Esophagus muscularis mucosa (tissue), 4 donors: ENCODE measurements at places on chromosomes 16 and 17. TPM values are rescaled to one million over a fixed set of nuclear protein-coding genes. Genes with fewer than 3 reads are reported as not detected.

GRCh38 chr16:1332618-1333148 is 762 bp upstream of the BAIAP3 start:
- DNase-seq, result no peak
- H3K36me3 ChIP-seq, result no peaks in the 10 kb centered on the region
- H3K4me3 ChIP-seq, result peak overlapping the region; percentile 43
- no peak overlapping the region for H3K27ac ChIP-seq
- H3K4me1 ChIP-seq, result peaks cover 39% of the 10 kb centered on the region

GRCh38 chr16:56747486-56748045 is 17.6 kb downstream of the NUP93 start:
- H3K36me3 ChIP-seq, result no peaks in the 10 kb centered on the region
- H3K27ac ChIP-seq, result peak overlapping the region; percentile 46
- H3K4me1 ChIP-seq, result peaks cover 72% of the 10 kb centered on the region

GRCh38 chr16:10428433-10429168 is 42.7 kb downstream of the ATF7IP2 start:
- no peak overlapping the region for H3K27ac ChIP-seq
- H3K4me3 ChIP-seq, result no peak overlapping the region
- H3K36me3 ChIP-seq, result peaks cover 24% of the 10 kb centered on the region
- H3K4me1 ChIP-seq, result no peaks in the 10 kb centered on the region
- no peaks in the 10 kb centered on the region for H3K27me3 ChIP-seq

Gene KRT36
- not detected for total RNA-seq

Gene SRCIN1
- total RNA-seq, result 1.2 TPM

- no peaks in the 10 kb centered on the region for H3K36me3 ChIP-seq
- H3K27ac ChIP-seq, result no peak overlapping the region
- no peak overlapping the region for H3K4me3 ChIP-seq
- no peak for DNase-seq
- H3K4me1 ChIP-seq, result peaks cover 16% of the 10 kb centered on the region
- H3K27me3 ChIP-seq, result no peaks in the 10 kb centered on the region
These were observed 44.1 kb downstream of the TBX4 start for GRCh38 chr17:61496174-61496956.

Gene RHBDF1
- 29.6 TPM for total RNA-seq

GRCh38 chr17:71900621-71901229 is 220.1 kb upstream of the SOX9 start:
- no peak for DNase-seq
- H3K36me3 ChIP-seq, result no peaks in the 10 kb centered on the region
- H3K27ac ChIP-seq, result no peak overlapping the region
- no peaks in the 10 kb centered on the region for H3K4me1 ChIP-seq
- no peaks in the 10 kb centered on the region for H3K27me3 ChIP-seq

Gene ASPA
- 2.2 TPM for total RNA-seq

- H3K36me3 ChIP-seq, result no peaks in the 10 kb centered on the region
- no peak overlapping the region for H3K27ac ChIP-seq
- H3K4me3 ChIP-seq, result no peak overlapping the region
- H3K27me3 ChIP-seq, result no peaks in the 10 kb centered on the region
- H3K4me1 ChIP-seq, result no peaks in the 10 kb centered on the region
- DNase-seq, result no peak
These were observed 1345.4 kb downstream of the CDH11 start for GRCh38 chr16:63776437-63776836.

Gene MYCBPAP
- total RNA-seq, result not detected

DNA sequence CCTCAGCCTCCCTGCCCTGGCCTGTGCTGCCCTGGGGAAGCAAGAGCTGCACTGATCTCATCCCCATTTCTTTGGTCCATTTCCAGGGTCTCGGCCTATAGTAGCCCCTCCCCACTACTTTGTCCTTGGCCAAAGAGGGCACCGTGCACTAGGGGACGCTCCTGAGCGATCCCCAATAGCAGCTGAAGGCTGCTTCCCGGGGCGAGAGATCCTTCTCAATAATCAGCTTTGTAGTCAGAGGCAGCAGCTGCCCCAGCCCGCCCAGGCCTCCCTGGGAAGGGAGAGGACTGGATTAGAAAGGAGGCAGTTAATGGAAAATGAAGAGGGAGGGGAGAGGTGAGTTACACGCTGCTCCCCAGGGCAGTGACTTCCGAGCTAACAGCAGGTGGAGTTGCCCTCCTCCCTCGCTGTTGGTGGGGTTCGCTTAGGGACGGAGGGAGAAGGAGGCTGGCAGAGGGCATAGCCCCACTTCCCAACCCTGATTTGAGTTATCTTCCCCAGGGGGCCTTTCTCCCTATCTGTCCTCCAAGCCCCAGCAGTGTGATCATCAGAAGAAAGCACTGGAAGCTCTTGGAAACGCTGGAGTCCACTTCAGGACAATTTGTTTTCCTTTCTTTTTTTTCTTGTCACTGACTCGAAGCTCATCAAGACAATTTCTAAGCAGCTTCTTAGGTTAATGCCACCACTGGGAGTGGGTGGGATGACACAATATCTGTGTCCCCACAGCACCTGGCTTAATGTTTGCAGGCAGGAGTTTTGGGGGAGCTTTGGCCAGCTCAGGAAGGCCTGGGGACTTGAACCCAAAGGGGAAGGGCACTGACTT is 2.6 kb downstream of the MXRA7 start:
- peak overlapping the region; percentile 83 for H3K4me3 ChIP-seq
- H3K27me3 ChIP-seq, result no peaks in the 10 kb centered on the region
- peaks cover 82% of the 10 kb centered on the region for H3K4me1 ChIP-seq
- DNase-seq, result no peak
- H3K27ac ChIP-seq, result peak overlapping the region; percentile 97

Gene KSR1
- total RNA-seq, result 13.3 TPM

DNA sequence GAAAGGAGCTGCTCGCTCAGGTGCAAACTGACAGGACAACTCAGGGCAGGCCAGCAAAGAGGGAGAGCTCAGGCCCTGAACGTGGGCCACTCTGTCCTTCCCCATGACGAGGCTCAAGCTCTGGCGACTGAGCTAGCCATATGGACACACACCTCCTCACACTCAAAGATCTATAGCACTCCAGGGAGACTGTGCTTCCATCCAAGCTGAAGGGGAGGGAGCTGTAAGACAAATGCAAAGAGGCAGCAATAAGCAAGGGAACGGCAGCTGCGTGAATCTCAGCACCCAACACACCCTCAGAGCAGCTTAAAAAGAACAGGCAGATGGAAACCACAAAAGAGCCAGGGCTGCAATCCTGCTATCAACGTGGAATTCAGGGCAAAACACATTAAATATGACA is 13.5 kb downstream of the NUDT16L1 start:
- H3K4me3 ChIP-seq, result no peak overlapping the region
- no peaks in the 10 kb centered on the region for H3K27me3 ChIP-seq
- peaks cover 61% of the 10 kb centered on the region for H3K36me3 ChIP-seq
- H3K4me1 ChIP-seq, result no peaks in the 10 kb centered on the region
- no peak overlapping the region for H3K27ac ChIP-seq

DNA sequence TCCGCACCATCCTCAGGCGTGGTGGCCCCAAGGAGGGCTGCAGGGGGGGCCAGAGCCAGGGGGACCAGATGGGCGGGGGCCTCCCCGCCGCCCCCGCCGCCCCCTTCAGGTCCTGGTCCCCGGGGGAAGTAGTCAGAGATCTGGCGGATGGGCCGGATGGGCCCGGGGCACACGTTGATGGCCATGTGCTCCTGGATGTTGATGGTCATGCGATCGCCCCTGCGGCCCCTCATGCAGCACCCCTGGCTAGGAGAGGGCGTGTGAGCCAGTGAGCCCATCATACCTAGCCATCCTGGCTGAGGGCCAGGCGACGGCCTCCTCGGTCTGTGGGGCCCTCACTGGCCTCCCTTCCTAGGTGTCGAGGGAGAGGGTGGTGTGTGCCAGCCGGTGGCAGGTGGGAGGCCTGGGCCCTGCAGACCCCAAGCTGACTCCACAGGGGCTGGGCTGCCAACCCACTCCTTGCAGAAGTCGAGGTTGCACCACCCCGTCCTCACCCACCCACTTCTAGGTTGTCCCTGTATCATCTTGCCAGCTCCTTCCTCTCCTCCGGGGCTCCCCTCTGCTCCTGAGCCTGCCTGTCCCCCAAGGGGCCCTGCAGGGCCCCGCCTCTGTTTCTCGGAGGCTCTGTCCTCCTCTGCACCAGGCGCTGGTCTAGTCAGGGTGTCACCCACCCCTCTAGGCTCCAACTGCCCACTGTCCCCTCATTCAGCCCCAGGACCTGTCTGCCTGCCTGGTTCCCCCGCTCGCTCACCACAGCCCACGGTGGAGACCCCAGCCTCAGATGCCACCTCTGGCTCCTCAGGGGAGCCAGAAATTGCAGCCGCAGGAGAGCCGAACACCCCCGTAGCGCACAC is 610 bp downstream of the DOC2A start:
- H3K4me1 ChIP-seq, result peaks cover 27% of the 10 kb centered on the region
- no peaks in the 10 kb centered on the region for H3K36me3 ChIP-seq
- H3K27ac ChIP-seq, result no peak overlapping the region
- H3K27me3 ChIP-seq, result peaks cover 34% of the 10 kb centered on the region

GRCh38 chr16:78729687-78730086 is 630.2 kb downstream of the WWOX start:
- no peak overlapping the region for H3K27ac ChIP-seq
- no peaks in the 10 kb centered on the region for H3K27me3 ChIP-seq
- H3K4me3 ChIP-seq, result no peak overlapping the region
- H3K36me3 ChIP-seq, result no peaks in the 10 kb centered on the region

- H3K27ac ChIP-seq, result no peak overlapping the region
- no peaks in the 10 kb centered on the region for H3K27me3 ChIP-seq
- H3K4me1 ChIP-seq, result peaks cover 23% of the 10 kb centered on the region
These were observed 56.8 kb downstream of the BEAN1 start for GRCh38 chr16:66483689-66484452.

- H3K4me3 ChIP-seq, result no peak overlapping the region
- H3K4me1 ChIP-seq, result no peaks in the 10 kb centered on the region
- H3K36me3 ChIP-seq, result no peaks in the 10 kb centered on the region
- no peaks in the 10 kb centered on the region for H3K27me3 ChIP-seq
These were observed 117.2 kb downstream of the GOSR1 start for GRCh38 chr17:30594223-30594952.

DNA sequence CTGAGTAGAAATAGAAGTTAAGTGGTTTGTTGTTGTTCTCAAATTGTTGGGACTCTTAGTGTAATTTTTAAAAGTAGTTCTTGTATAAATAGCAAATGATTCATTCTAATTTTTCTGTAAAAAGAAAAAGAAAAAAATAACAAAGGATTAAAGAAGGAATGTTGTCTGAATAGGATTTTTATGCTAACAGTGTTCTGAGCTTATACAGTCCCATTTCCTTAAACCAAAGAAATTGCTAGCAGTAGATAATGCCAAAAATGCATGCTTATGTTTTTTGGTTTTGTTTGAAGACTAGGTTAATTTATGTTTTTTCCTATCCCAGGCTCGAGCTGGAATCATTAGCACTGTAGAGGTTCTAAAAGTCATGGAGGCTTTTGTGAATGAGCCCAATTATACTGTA is 44.7 kb upstream of the KPNB1 start:
- H3K27ac ChIP-seq, result peak overlapping the region; percentile 28
- H3K4me3 ChIP-seq, result no peak overlapping the region
- peaks cover 81% of the 10 kb centered on the region for H3K36me3 ChIP-seq
- no peaks in the 10 kb centered on the region for H3K27me3 ChIP-seq

Gene SKAP1
- 1.2 TPM for total RNA-seq

Gene PRKCB
- total RNA-seq, result 15.6 TPM

DNA sequence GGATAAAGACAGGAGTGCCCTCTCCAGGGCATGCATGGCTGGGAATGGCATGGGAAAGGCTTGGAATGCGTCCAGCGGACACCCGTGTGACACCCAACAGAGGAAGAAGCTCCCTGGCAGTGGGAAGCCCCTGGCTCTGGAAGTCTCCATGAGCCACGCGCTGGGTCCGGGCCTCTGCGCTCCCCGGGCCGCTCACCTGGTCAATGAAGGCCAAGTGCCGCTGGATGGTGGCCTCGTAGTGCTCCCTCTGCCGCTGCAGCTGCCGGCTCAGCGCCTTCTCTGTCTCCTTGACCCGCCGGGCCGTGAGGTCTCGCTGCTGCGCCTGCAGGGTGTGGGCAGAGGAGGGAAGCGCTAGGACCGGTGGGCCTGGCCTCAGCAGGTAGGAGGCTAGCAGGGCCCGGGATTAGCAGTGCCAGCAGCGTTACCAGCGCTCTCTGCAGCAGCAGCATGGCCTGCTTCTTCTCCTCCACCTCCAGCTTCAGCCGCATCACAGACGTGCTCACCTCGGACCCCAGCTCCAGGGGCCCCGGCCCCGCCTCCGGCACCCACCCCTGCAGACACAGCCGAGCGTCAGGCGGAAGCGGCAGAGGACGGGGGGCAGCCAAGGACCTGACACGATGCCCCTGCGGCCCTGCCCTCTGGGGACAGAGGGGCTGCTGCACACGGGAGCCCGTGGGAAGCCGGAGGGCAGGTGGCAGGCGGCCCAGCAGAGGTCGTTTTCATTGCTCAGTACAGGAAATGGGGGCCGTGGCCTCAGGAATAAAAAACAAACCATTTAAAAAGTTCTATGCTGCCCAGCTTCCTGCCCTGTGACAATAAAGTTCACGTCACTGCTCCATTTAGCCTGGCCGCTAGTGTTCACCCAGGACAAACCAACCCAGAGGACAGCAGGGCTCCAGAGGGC is 26.0 kb downstream of the CEP131 start:
- DNase-seq, result no peak
- no peaks in the 10 kb centered on the region for H3K27me3 ChIP-seq
- H3K4me3 ChIP-seq, result no peak overlapping the region
- no peak overlapping the region for H3K27ac ChIP-seq
- peaks cover 9% of the 10 kb centered on the region for H3K4me1 ChIP-seq
- peaks cover 61% of the 10 kb centered on the region for H3K36me3 ChIP-seq

DNA sequence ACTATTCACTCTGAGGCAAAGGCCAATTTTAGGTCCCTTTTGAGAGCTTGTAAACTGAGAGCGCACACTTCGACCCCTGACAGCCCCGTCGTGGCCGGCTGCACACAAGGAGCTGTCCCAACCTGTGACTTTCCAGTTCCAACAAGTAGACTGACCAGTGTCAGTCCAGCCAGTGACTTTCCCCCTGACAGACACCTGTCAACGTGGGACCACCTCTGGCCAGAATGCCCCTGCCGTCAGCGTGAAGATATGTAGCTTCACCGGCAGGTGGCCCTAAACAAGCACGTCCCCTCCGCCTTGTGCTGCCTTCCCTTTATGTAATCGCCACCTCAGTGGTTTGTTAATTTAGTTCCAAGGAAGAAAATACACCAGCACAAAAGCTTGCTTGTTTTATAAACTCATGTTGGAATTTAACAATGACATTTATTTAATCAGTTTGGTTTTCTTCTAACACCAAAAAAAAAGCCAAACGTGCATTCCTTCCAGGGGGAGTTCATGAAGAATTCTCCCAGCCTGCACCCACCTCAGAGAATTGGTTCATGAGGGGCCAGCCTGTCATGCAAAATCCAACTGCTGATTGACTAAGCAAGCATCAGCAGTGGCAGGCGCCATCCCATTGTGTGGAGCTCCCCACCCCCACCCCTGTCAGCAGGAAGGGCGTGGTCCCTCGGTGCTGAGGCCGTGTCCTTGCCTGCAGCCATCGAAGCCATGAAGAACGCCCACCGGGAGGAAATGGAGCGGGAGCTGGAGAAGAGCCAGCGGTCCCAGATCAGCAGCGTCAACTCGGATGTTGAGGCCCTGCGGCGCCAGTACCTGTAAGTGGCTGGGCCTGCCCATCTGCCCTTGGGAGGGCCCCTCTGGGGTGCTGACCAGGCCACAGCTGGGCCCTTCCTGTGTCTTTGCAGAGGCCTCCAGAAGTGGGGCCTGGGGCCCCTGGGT is 33.9 kb downstream of the PLD6 start:
- peaks cover 80% of the 10 kb centered on the region for H3K36me3 ChIP-seq
- H3K4me1 ChIP-seq, result peaks cover 6% of the 10 kb centered on the region
- no peak for DNase-seq
- H3K27ac ChIP-seq, result no peak overlapping the region
- no peaks in the 10 kb centered on the region for H3K27me3 ChIP-seq
- no peak overlapping the region for H3K4me3 ChIP-seq

GRCh38 chr16:87150262-87150661 is 166.9 kb downstream of the C16orf95 start:
- no peaks in the 10 kb centered on the region for H3K27me3 ChIP-seq
- H3K27ac ChIP-seq, result no peak overlapping the region
- no peak overlapping the region for H3K4me3 ChIP-seq
- DNase-seq, result no peak
- H3K36me3 ChIP-seq, result no peaks in the 10 kb centered on the region
